A172 (cell line): ENCODE measurements at places on chromosomes 5 and 9.

DNA sequence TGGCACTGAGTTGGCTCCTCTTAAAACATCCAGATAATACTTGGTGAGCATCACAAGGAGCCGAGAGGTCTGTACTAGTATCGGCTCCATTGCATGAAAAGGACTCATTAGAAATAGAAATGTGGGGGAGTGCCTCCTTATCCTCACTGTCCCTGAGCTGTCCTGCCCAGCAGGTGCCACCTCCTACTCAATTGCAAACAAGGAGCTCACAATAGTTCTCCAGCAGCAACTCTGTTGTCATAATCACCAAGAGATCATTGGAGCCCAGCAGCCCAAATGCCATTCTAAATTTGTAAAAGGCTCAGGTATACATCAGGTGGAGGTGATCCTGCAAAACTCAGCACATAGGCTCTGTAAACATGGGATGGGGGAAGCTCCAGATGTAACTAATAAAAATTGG lies 99.1 kb downstream of the PLK2 start:
- DNase-seq: no peak

DNA sequence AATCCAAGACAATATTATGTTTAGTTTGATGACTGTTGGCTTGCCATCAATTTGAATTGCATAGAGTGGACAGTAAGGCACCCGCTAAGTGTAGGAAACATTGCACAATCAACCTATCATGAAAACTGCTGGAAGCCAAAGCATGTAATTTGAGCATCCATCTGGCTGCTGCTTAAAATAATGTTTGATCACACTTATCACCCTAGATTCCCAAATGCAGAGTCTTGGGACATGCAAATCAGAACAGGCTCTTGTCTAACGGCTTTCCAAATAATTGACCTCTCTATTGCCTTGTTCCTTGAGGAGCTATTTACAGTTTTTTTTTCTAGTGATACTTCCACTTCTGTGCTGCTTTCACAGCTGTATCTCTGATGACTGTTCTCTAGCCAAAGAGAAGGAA lies 342.1 kb downstream of the PRR16 start:
- DNase-seq: no peak

- peak; percentile 47 for DNase-seq
Measured at GRCh38 chr5:118326481-118327045, 661.8 kb downstream of the DTWD2 start.

DNA sequence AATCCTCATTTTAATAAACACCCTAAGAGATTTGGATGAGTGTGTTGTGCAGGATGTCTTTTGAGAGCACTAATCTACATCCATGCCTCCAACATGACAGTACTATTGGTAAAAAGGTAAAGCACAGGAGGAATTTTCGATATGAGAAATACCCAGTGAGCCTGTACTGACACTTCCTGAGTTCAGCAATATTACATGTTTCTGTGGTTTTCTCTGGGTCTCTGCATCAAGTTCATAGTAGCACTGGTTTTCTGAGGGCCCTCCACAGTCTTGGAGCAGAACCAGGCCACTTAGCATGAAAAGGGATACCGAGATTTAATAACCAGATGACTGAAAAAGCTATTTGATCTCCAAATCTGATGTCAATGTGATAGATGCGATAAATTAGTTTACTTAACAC lies 524.1 kb downstream of the TMEM38B start:
- no peak for DNase-seq

DNA sequence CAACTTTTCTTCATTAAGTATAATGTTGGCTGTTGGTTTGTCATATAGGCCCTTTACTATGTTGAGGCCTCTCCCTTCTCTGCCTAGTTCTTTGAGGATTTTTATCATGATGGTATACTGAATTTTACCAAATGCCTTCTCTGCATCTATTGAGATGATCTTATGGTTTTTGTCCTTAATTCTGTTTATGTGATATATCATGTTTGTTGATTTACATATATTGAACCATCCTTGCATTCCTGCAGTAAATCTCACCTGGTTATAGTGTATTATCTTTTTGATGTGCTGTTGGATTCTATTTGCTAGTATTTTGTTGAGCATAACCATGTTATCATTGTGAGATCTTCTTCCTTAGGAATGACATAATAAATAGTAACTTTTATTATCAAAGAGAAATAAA lies 362.9 kb downstream of the CCDC171 start:
- no peak for DNase-seq

DNA sequence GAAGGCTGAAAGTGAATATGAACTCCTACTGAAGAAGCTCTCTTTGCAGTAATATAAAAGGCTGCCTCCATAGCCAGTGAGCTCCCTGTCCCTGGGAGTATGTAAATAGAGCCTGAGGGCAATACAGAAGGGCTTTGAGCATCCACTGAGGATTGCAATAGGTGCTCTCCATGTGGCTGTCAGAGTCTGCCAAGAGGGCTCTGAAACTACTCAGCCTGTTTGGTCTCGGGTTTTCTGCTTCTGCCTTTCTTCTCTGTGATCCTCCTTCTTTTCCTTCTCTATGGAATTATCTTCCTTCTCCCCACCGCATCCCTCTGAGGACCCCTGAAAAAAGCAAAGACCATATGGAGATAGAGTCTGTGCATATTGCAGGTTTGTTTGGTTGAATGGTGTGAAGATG lies 69.4 kb downstream of the PCDH1 start:
- no peak for DNase-seq

DNA sequence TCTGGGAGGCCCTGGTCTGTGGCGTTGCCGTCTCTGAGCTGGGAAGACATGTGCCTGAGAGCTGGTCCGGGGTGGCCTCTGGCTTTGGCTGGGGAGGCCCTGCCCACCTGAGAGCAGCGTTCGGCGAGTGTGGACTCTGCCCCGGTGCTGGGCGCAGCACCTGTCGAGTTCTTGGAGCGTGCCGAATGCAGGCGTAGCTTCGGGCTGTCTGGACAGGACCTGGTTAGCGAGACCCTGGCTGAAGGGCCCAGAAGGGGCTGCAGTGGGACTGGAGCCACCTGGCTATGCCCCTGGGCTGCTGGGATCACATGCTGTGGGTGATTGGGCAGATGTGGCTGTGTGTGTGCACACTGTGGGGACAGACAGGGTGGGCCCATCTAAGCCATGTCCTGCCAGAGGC lies 56.5 kb downstream of the RXRA start:
- no peak for DNase-seq

DNA sequence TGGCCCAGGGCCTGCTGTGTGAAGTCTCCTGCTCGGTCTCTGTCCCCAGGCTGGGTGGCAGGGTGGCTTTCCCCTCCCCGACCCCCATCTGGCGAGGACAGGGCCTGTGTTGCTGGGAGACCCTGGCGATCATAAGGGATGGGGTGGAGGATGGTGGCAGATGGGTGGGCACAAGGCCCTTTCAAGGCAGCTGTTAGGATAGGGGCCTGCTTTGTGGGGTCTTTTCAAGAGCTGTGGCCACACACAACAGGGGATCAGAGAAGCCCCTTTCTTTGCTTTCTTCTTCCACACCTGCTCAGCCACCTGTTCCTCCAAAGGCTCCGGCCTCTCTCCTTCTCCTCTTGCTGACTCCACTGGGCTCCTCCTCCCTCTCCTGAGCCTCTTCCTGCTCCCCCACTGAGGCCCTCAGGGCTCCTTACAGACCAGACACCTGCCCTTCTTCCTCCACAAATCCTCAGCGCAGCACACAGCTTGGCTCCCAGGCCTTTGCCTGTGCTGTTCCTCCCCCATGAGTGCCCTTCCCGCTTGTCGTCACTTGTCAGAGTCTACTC lies 15.0 kb upstream of the NEURL1B start:
- DNase-seq: no peak

- no peak for DNase-seq
Measured at GRCh38 chr5:151215546-151215880, 8.4 kb downstream of the CCDC69 start.

- DNase-seq: no peak
Measured at GRCh38 chr5:88393716-88394535, 125.3 kb upstream of the TMEM161B start.

- no peak for DNase-seq
Measured at GRCh38 chr9:91391818-91392217, 30.1 kb upstream of the AUH start.

- no peak for DNase-seq
Measured at GRCh38 chr9:4734150-4734549, 6.9 kb downstream of the AK3 start.

GRCh38 chr5:14208071-14209021 lies 65.2 kb downstream of the TRIO start:
- peak; percentile 83 for DNase-seq

DNA sequence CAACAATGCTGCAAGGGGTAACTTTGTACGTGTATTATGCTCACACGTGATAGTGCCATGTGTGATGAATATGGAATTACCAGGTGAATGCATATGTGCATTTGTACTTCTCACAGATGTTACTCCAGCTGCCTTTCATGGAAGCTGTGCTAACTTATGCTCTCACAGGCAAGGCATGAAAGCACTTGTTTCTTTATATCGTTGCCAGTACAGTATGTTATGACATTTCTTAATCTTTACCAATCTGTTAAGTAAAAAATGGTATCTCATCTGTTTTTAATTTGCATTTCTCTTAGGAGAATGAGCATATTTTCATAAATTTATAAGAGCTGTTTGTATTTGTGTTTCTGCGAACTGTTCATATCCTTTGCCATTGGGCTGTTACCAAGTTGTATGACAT lies 311.8 kb upstream of the DMRT1 start:
- DNase-seq: no peak

- no peak for DNase-seq
Measured at GRCh38 chr9:16044579-16044881, 491.7 kb downstream of the CCDC171 start.

DNA sequence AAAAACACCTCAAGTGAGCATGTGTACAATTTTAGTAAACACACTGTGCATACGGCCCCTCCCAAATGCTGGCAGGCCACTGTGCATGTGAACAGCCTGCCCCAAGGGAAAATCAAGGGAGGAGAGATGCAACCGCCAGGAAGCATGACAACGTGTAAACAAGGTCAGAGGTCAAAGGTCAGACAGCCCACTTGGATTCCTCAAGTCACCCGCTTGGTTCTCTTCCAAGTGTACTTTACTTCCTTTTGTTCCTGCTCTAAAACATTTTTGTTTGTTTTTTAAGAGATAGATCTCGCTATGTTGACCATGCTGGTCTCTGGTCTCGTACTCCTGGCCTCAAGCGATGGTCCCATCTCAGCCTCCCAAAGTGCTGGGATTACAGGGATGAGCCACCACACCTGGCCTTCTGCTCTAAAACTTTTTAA lies 126.7 kb upstream of the SHB start:
- no peak for DNase-seq

DNA sequence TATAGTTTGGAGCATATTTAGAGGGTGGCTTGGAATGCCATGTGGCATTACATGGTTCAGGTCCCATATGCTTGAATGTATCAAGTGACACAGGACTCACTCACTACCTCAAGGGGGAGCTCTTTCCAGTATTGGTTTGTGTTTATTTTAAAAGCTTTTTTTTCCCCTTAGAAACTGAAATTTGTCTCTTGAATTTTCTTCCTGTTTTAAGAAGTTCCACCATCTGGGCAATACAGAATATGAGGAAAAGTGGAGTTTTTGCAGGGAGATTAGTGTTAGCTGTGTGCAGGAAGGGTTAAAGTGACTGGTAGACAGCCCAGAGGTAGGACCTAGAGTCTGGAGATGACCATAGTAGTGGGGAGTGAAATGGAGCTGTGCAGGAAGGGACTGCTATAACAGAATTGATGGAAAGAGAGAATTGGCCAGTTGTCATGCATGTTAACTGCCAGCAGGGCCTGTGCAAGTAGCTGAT lies 36.6 kb downstream of the CTNNA1 start:
- peak; percentile 30 for DNase-seq

- DNase-seq: no peak
Measured at GRCh38 chr9:90259311-90260246, 383.0 kb downstream of the DIRAS2 start.

- DNase-seq: no peak
Measured at GRCh38 chr5:14869233-14869632, 2.3 kb downstream of the ANKH start.

- no peak for DNase-seq
Measured at GRCh38 chr5:163089926-163090325, 347.5 kb upstream of the CCNG1 start.

- DNase-seq: no peak
Measured at GRCh38 chr9:70390933-70391341, 23.5 kb downstream of the KLF9 start.

GRCh38 chr5:176625966-176626875 lies 4.1 kb downstream of the SNCB start:
- DNase-seq: no peak

- no peak for DNase-seq
Measured at GRCh38 chr5:166428264-166428803, 1863.1 kb upstream of the WWC1 start.

DNA sequence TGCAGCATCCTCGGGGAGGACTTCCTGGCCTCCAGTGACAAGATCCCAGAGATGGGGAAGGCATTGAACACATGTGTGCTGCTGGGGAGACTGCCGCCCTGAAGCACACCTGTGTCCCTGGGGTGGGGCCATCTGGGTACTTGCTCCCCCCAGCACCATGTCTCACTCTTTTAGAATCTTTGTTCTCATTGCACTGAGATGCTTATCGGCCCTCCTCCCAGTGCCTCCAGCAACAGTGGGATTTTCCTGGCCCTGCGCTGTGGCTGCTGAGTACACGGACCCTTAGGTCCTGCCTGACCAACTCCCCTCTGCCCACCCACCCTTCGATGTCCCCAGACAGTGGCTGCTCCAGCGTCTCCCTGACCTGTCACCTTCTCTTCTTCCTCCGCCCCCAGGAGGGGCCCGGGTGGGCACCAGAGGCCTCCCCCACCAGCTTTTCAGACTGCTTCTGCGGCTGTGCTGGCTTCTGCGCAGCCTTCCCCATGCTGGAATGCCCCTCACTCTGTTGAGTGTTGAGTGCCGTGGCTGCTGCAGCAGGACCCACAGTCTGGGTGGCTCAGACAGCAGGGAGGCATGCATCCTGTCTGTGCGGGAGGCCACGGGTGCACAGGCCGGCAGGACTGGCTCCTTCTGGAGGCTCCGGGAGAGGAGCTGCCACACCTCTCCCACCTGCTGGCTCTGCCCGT lies 145.9 kb upstream of the IRX2 start:
- no peak for DNase-seq
